ENCODE measurements at places on chromosomes 3 and 15.

GRCh38 chr15:92268900-92269299 is 124.8 kb upstream of the ST8SIA2 start:
- DNase-seq = no peak

- DNase-seq = no peak
These were observed 736.8 kb downstream of the MCTP2 start for GRCh38 chr15:94968133-94968532.

- peak; percentile 70 for DNase-seq
These were observed 10.8 kb upstream of the MFSD1 start for GRCh38 chr3:158790901-158791589.

DNA sequence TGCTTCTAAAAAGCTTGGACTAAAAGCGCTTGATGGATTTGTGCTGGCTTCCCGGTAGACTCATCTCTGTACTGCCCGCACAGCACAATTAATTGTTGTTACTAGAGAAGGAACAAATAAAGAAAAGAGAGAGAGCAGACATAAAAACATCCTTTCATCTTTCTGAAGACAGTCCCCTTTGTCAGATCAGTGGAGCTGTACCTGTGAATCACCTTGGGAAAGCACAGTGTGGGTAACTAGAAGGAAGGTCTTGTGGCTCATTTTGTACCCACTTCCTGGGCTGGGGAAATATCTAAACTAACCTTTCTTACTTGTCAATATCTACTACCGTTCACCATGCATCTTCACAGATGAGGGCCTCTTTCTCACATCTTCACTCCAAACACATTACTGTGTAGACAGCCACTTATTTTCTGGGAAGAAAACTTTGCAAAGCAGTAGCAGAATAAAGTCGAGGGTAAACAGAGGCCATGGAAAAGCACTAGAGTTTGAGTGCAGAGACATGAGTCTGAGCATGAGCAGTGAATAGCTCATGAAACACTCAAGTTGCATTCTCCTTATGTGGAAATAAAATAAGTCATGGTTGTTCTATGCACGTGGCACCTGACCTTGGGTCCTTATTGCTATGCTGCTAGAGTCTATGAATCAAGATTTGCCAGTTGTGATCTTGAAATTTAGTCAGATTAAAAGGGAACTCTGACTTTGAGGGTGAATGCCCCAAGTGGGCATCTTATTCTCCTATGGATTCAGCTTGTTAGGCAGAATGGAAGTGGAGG is 169.3 kb downstream of the LPP start:
- peak; percentile 73 for DNase-seq

GRCh38 chr15:89813381-89814111 is 1.1 kb downstream of the ANPEP start:
- no peak for DNase-seq

DNA sequence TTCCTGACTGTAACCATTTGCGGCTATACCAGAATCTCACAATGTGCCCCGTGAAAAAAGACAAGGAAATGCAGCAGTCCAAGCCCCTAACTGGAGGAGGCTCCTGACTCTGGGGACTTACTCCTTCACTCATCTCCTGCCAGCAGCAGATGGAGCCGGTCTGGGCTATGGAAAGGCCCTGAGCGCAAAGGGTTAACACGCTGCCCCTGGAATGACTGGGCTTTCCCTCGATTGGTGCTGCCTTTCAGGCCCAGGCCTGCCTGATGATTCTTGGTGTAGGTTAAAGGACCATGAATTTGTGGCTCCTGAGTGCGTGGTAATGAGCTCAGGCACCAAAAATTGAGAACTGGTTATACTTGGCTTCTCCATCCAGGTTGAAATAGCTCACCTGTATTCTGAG is 42.3 kb upstream of the GALNT15 start:
- DNase-seq = no peak

GRCh38 chr15:35393398-35393797 is 152.6 kb downstream of the DPH6 start:
- DNase-seq = no peak

- peak; percentile 95 for DNase-seq
These were observed 71.1 kb downstream of the CCNL1 start for GRCh38 chr3:157088601-157089454.

DNA sequence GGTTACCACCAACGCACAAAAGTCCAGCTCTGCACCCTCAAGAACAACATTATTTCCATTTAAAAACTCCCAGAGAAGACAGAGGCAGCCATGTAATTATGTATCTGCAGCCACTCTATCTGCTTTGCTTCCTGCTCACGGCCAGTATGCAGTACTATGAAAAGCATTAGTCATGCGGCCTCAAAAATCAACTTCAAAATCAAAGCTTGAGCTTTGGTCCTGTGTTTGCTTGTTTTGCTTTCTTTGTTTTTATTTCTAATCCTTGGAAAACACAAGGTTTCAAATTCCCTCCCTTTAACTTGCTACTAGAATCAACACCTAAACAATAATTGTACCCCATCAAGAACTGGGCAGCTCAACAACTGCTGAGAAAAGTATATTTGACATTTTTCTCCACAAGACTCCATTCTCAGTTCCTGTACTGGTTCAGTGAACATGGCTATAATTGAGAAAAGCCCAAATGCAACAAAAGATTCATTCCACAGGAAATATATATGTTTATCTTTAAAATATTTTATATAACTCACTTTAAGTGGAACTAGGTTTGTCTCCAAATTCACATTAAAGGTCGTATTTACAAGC is 37.6 kb downstream of the GBE1 start:
- no peak for DNase-seq

DNA sequence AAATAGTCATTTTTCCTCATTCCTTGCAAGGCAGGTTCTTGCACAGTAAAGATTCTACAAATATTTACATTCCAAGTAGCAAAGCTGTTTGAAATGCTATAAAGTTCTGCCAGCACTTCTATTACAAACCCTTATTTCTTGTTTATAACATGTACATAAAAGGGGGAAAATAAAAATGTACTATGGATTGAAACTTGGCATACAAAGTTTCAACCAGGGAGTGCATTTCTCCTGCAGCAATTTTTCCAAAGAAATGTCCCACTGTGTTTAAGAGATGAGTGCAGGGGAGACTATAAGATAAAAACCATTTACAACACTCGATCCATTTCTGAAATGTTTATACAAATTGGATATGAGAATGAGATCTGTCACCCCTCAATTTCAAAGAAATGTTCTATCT is 3.3 kb downstream of the CNTN3 start:
- DNase-seq = no peak

DNA sequence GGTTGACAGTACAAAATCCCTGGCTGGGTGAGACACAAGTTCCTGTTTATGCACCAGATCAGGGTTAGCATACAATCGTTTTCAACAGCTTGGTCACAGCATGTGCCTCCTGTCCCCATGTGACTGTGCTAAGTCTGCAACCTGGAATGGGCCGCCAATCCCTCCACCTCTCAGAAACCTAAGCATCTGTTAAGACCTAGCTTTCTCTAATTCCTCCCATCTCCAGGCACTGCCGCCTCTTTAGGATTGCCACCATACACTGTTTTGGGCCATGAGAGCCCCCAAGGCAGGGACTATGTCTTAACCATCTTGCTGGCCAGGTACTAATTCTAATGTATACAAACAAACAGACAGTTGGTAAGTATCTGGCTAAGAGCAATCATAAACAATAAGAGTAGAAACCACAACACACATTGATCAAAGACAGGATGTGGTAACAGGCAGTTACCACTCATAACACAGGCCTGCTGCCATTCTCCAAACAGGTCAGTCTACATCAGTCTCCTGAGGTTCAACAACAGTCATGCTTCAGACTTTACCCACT is 25.6 kb downstream of the SEC22C start:
- DNase-seq = peak; percentile 73

DNA sequence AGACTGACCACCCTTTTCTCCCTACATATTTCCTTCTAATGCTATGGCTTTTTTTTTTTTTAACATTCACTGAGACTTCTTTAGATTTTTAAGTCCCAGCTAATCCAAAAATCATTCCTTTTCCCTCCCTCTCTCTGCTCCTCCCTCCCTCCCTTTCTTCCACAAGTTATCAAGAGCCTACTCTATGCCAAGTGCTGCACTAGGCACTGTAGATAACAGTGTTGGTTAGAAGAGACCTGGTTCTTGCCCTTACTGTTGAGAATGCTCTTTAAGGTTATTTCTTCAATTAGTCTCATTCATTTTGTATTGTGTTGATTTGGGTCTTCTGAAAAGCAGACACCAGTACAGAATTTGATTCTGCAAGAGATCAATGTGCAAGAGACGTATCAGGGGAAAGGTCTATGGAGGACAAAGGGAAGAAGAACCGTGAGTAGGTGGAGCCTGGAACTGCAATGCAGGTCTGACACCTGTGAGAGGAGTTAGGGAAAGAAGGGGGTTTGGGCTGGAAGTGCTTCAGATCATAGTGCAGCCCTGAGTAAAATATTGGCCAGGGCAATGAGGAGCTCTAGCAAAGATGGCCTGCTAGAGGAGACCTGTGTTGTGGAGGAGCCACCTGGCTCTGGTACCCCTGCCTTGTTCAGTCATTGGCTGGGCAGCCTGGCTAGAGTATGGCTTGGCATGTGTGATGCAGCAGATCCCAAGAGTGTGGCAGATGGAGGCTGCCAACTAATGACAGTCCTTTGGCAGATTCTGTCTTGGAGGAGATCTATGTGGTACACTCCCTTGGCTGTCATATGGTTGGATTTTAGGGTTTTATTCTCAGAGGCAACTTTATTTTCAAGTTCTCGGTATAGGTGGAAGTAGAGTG is 9.7 kb upstream of the PCOLCE2 start:
- no peak for DNase-seq

GRCh38 chr3:10505050-10505790 is at the start of gene ATP2B2:
TSS of gene ATP2B2 (minus strand) at chr3:10505586. CDS start at chr3:10449543, 56,043 bp downstream.
- DNase-seq = no peak

DNA sequence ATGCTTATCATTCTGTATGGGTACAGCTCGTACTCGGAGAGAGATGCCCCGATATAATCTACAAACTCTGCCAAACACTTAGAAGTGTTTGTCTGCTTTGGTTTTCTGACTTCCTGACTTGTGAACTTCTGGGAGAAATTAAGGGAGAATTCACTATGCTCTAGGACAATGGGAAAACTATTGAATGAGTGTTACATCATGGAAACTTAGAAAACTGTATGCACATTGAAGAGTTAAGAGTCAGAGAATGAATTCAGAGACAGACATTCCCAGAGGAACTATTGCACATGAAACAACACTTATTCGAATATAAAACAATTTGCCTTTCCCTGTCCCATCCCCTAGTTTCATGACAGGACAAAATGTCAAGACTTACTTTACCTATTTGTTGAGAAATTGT is 57.8 kb downstream of the DTWD1 start:
- DNase-seq = no peak

- DNase-seq = no peak
These were observed 52.2 kb downstream of the EXOG start for GRCh38 chr3:38548154-38548931.

- DNase-seq = no peak
These were observed 67.7 kb upstream of the ATP11B start for GRCh38 chr3:182725372-182726251.

GRCh38 chr3:76954412-76954811 is 85.5 kb upstream of the ROBO2 start:
- DNase-seq = no peak

DNA sequence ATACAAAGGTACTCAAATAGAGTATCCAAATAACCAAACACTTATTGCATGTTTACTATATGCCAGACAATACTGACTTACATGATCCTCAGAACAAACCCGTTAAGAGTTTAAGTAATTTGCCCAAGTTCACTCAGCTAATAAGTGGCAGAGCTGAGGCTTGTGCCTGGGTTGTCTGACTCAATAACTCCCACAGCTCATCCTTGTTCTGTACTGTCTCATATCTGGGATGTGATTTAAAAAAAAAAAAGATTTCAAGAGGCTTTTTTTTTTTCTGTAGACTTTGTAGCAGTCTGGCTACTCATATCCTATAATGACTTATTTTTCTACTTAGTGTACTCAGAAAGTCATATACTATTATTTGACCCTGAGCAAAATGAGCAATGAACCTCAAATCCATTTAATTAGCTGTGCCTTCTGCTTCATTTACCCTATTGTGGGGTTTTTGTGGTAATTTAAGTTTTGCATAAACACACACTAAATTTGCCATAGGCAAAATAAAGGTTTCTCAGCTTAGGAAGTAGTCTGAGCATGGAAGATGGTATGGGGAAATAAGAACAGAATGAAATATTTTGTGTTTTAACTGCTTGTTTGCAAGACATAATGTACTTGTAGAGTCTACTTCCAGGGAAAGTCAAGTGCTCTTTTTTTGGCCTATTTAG is 3.1 kb downstream of the NSUN3 start:
- DNase-seq = no peak

DNA sequence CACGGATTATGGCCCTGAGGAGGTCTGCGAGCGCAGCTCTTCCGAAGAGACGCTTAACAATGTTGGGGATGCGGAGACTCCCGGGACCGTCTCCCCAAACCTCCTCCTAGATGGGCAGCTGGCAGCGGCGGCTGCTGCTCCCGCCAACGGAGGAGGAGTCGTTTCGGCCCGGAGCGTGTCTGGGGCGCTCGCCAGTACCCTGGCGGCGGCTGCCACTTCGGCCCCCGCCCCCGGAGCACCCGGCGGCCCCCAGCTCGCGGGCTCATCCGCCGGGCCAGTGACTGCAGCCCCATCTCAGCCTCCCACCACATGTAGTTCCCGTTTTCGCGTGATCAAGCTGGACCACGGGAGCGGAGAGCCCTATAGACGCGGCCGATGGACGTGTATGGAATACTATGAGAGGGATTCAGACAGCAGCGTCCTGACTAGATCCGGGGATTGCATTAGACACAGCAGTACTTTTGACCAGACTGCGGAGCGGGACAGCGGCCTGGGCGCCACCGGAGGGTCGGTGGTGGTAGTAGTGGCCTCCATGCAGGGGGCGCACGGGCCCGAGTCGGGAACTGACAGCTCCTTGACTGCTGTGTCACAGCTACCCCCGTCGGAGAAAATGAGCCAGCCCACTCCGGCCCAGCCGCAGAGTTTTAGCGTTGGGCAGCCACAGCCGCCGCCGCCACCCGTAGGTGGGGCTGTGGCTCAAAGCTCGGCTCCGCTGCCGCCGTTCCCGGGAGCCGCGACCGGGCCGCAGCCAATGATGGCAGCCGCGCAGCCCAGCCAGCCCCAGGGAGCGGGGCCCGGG is 1.6 kb downstream of the TSC22D2 start:
- peak; percentile 71 for DNase-seq

GRCh38 chr3:43317461-43318316 is 31.3 kb downstream of the SNRK start:
- DNase-seq = no peak

GRCh38 chr3:7630925-7631324 is 770.0 kb downstream of the GRM7 start:
- DNase-seq = no peak
